PC-9 (cell line): ENCODE measurements at places on chromosomes 7 and 10. TPM values are rescaled to one million over a fixed set of nuclear protein-coding genes. Genes with fewer than 3 reads are reported as not detected.

- no peak overlapping the region for H3K4me3 ChIP-seq
- peaks cover 8% of the 10 kb centered on the region; the same call in 1 of the 2 replicates for H3K4me1 ChIP-seq
- no peaks in the 10 kb centered on the region for H3K27me3 ChIP-seq
- no peak for DNase-seq
- H3K27ac ChIP-seq = no peak overlapping the region
- H3K36me3 ChIP-seq = no peaks in the 10 kb centered on the region
Observed at GRCh38 chr10:24382979-24383663, 174.2 kb downstream of the KIAA1217 start.

GRCh38 chr10:70396140-70396539 lies 7.8 kb upstream of the EIF4EBP2 start:
- H3K36me3 ChIP-seq = no peaks in the 10 kb centered on the region
- H3K27me3 ChIP-seq = no peaks in the 10 kb centered on the region
- no peaks in the 10 kb centered on the region for H3K4me1 ChIP-seq
- H3K27ac ChIP-seq = no peak overlapping the region
- H3K4me3 ChIP-seq = no peak overlapping the region
- no peak for DNase-seq

- peaks cover 28% of the 10 kb centered on the region for H3K4me1 ChIP-seq
- H3K36me3 ChIP-seq = peaks cover 10% of the 10 kb centered on the region; the same call in 1 of the 2 replicates
- no peak for DNase-seq
- H3K4me3 ChIP-seq = no peak overlapping the region
- H3K27me3 ChIP-seq = no peaks in the 10 kb centered on the region
Observed at GRCh38 chr7:50687096-50687495, 95.6 kb downstream of the GRB10 start.

DNA sequence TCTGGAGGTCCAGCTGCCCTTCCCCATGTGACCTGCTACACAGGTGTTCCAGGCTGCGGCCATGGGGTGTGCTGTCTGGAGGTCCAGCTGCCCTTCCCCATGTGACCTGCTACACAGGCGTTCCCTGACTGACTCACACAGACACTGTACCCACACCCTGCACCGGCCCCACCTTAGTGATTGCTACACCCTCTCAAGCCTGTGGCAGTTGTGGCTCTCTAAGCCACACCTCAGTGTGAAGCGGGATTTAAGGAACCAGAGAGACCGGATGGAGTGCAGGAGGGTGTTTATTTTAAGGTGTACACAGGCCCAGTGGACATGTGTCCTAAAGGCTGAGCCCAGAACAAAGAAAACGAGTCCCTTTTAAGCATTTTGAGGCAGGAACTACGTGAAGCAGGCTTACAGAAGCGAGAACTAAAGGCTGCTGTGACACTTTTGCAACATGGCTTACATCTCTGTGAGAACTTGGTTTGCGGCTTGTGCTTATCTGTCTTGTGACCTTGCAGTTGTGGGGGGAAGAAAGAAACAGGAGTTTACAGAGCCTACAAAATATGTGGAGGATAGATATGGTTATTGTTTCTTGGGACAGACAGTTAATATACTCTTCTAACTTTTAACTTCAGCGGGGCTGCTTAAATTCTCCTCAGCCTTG lies 326.4 kb downstream of the PAXIP1 start:
- no peak overlapping the region for H3K4me3 ChIP-seq
- peaks cover 85% of the 10 kb centered on the region for H3K27me3 ChIP-seq
- no peaks in the 10 kb centered on the region for H3K4me1 ChIP-seq
- H3K27ac ChIP-seq = no peak overlapping the region
- DNase-seq = no peak
- no peaks in the 10 kb centered on the region for H3K36me3 ChIP-seq

DNA sequence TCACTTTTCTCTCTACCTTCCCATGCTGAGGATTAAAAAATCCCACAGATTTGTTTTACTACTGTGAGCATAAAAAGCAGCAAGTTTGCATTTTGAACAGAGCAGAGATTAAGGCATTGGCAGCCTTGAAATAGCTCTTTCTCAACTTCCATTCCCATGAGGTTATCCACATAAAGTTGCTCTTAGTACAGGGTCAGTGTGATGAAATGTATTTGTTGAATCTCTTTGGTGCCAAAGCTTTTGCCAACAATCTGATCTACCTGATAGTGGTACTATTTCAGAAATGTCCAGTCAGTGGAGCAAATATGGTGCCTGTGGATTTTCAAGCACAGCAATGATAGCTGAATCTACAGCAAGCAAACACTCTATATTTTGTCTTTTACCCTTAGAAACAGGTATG lies 254.8 kb downstream of the INHBA start:
- H3K4me3 ChIP-seq = no peak overlapping the region
- no peak for DNase-seq
- no peaks in the 10 kb centered on the region for H3K27me3 ChIP-seq
- H3K27ac ChIP-seq = no peak overlapping the region
- peaks cover 16% of the 10 kb centered on the region for H3K4me1 ChIP-seq
- no peaks in the 10 kb centered on the region for H3K36me3 ChIP-seq

DNA sequence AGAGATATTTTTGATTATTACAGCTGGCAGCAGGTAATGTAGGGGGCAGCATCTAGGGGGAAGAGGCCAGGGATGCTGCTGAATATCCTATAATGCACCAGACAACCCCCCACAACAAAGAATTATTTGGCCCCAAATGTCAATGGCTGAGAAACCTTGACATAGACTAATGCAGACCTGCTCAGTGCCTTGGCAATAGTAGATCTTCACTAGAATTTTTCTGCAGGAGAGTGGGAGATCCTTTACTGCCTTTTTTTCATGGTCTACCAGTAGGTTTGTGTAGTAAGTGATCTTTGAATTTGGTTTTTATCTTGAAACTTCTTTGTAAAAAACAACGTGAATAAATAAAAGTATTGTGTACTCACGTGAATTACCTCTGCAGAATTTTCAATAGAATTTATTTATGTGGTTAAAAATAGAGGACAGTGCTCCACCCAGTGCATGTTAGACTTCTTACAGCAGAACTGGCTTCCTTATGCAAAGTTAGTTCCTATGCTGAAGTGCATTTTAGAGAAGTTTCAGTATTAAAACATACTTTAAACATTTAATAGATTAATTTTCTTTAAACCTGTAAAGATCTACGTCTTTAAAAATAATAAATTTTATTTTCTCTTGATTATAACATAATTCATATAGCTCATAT lies 199.6 kb upstream of the HDAC9 start:
- H3K36me3 ChIP-seq = no peaks in the 10 kb centered on the region
- H3K4me1 ChIP-seq = no peaks in the 10 kb centered on the region
- H3K4me3 ChIP-seq = no peak overlapping the region
- no peak for DNase-seq
- no peaks in the 10 kb centered on the region for H3K27me3 ChIP-seq

- H3K27ac ChIP-seq = no peak overlapping the region
- no peak for DNase-seq
- peaks cover 24% of the 10 kb centered on the region for H3K27me3 ChIP-seq
- H3K36me3 ChIP-seq = no peaks in the 10 kb centered on the region
Observed at GRCh38 chr10:1358860-1359625, 302.9 kb downstream of the WDR37 start.

GRCh38 chr10:32412499-32412853 lies 33.5 kb upstream of the CCDC7 start:
- no peaks in the 10 kb centered on the region for H3K36me3 ChIP-seq
- 0 out of 2 replicates have a peak, but pooled peaks cover 5% of the 10 kb centered on the region for H3K4me1 ChIP-seq
- no peaks in the 10 kb centered on the region for H3K27me3 ChIP-seq
- no peak for DNase-seq
- no peak overlapping the region for H3K27ac ChIP-seq

GRCh38 chr10:45655219-45655618 lies 17.4 kb downstream of the ZFAND4 start:
- H3K4me1 ChIP-seq = no peaks in the 10 kb centered on the region
- H3K27ac ChIP-seq = no peak overlapping the region
- H3K36me3 ChIP-seq = no peaks in the 10 kb centered on the region
- H3K27me3 ChIP-seq = no peaks in the 10 kb centered on the region

GRCh38 chr7:3092468-3092867 lies 48.8 kb upstream of the CARD11 start:
- no peaks in the 10 kb centered on the region for H3K36me3 ChIP-seq
- no peak for DNase-seq
- H3K27ac ChIP-seq = no peak overlapping the region
- H3K4me3 ChIP-seq = no peak overlapping the region
- no peaks in the 10 kb centered on the region for H3K4me1 ChIP-seq
- no peaks in the 10 kb centered on the region for H3K27me3 ChIP-seq

DNA sequence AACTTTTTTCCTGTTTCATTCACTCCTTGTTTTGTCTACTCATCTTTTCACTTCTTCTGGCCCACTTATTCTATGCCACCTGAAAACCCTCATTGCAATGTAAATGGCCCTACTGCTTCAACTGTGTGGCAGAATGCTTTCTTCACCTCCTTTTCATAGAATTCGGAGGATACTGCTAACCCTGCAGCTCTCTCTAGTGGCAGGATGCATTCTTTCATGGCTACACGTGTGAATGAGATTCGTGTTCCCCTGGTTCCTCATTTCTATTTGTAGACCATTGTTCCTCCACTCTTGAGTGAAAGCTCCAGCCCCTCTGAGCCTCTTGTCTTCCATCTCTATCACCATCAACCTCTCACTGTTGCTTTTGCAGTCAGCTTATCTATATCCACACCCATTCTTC lies 20.9 kb upstream of the CYP26C1 start:
- no peaks in the 10 kb centered on the region for H3K4me1 ChIP-seq
- no peak overlapping the region for H3K4me3 ChIP-seq
- no peak overlapping the region for H3K27ac ChIP-seq

DNA sequence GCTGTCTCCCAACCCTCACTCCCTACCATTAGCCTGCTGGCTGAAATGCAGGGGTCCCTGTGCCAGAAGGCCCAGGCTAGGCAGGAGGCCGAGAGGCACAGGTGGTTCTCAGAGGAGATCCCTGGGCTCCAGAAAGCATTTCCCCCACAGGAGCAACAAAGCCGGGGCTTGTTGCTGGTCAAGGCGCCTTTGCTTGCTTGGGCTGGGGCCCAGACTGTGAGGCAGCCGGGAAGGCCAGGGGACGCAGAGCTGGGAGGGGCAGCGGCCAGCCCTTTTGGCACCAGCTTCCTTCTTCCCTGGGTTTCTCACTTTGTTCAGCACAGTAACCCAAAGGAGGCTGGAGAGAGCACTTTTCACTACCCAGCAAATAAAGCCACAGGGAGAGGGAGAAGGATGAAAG lies 48.6 kb downstream of the FBXW4 start:
- H3K27ac ChIP-seq = no peak overlapping the region
- DNase-seq = no peak
- H3K36me3 ChIP-seq = no peaks in the 10 kb centered on the region
- H3K27me3 ChIP-seq = no peaks in the 10 kb centered on the region
- no peaks in the 10 kb centered on the region for H3K4me1 ChIP-seq

GRCh38 chr10:42941790-42942189 lies 135.1 kb upstream of the RET start:
- no peaks in the 10 kb centered on the region for H3K4me1 ChIP-seq
- H3K27ac ChIP-seq = no peak overlapping the region
- H3K4me3 ChIP-seq = no peak overlapping the region
- no peaks in the 10 kb centered on the region for H3K36me3 ChIP-seq
- no peak for DNase-seq

GRCh38 chr7:33452805-33453502 lies 323.6 kb downstream of the BBS9 start:
- H3K4me3 ChIP-seq = no peak overlapping the region
- no peak for DNase-seq
- H3K27me3 ChIP-seq = no peaks in the 10 kb centered on the region
- no peak overlapping the region for H3K27ac ChIP-seq
- H3K4me1 ChIP-seq = peaks cover 8% of the 10 kb centered on the region; the same call in 1 of the 2 replicates

DNA sequence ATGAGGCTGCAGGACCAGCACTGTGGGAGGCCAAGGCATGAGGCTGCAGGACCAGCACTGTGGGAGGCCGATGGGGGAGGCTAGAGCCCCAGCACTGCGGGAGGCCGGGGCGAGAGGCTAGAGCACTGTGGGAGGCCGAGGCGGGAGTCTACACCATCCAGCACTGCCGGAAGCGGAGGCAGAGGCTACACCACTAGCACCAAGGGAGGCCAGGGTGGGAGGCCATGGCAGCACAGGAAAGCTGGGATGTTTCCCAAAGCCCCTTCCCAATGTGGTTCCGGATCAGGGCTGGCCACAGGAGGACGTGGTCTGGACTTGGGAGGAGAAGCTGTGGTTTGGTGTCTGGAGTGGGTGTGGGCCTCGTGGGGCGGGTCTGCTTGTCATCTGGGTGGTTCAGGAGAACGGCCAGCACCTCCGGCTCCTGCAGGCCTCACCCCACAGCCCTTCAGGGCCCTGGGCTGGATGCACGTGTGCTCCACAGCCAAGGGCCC lies 43.6 kb downstream of the PDGFA start:
- peaks cover 18% of the 10 kb centered on the region for H3K27me3 ChIP-seq
- H3K36me3 ChIP-seq = no peaks in the 10 kb centered on the region
- H3K4me3 ChIP-seq = no peak overlapping the region
- no peak for DNase-seq

DNA sequence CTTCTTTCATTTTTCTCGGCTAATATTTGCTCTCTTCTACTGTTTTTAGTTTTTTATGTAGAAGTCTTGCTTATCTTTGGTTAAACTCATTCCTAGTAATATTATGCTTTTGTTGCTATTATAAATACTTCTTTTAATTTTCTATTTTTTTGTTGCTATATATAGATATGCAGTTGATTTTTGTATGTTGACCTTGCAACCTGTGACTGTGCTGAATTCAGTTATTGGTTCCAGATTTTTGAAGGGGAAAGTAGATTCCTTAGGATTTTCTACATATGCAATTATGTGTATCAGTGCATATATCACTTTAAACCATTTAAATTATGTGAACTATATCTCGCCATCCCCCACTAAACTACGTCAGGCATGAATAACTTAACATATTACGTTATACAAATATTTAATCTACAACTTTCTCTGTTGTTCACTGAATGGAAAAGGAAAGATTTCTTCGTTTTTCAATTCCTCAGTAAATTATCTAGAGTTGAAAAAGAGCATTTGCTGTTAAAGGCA lies 71.5 kb downstream of the IDE start:
- no peaks in the 10 kb centered on the region for H3K4me1 ChIP-seq
- no peak overlapping the region for H3K4me3 ChIP-seq
- DNase-seq = no peak
- H3K27me3 ChIP-seq = no peaks in the 10 kb centered on the region

DNA sequence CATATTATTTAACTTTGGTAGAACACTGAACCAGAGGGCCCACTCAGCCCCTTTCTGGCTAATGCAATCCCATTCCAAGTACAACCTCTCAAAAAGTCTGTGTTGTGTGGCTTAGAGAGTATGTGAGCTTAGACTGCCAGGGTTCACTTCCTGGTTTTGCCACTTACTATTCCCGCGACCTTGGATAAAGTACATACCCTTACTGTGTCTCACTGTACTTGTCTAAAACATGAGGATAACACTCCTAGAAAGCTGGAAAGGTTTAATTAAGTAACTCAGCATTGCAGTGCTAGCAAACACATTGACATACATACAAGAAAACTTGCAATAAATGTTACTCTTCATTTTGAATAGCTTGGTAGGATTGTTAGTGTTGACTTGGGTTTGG lies 215.8 kb downstream of the CHCHD3 start:
- no peak for DNase-seq
- H3K27ac ChIP-seq = no peak overlapping the region
- no peak overlapping the region for H3K4me3 ChIP-seq
- H3K36me3 ChIP-seq = no peaks in the 10 kb centered on the region

- no peak for DNase-seq
- H3K27me3 ChIP-seq = no peaks in the 10 kb centered on the region
- H3K27ac ChIP-seq = no peak overlapping the region
- no peak overlapping the region for H3K4me3 ChIP-seq
- H3K36me3 ChIP-seq = no peaks in the 10 kb centered on the region
Observed at GRCh38 chr7:27212497-27213432, 12.9 kb upstream of the HOXA13 start.

Gene GPNMB
- total RNA-seq = 13.3 and 17.4 TPM in 2 replicates

Gene NUB1
- 63.8 and 80.6 TPM in 2 replicates for total RNA-seq

Gene IGF2BP3
- 132 and 139 TPM in 2 replicates for total RNA-seq

Gene BUD31
- total RNA-seq = 167 and 178 TPM in 2 replicates

Gene HTR5A
- total RNA-seq = not detected in 2 replicates

Gene KCNMA1
- total RNA-seq = 0.68 and 0.70 TPM in 2 replicates

Gene TRIM50
- total RNA-seq = not detected in 2 replicates

Gene IPMK
- total RNA-seq = 6.9 and 11.1 TPM in 2 replicates

Gene CRHR2
- total RNA-seq = not detected in 2 replicates

Gene HOXA9
- 1.9 and 2.5 TPM in 2 replicates for total RNA-seq

Gene CYP17A1
- total RNA-seq = not detected in 2 replicates
